ENCODE measurements at places on chromosomes 5 and 9. TPM values are rescaled to one million over a fixed set of nuclear protein-coding genes. Genes with fewer than 3 reads are reported as not detected.

The PHF24 gene
- total RNA-seq, result 0.09 TPM

The CDH9 gene
- total RNA-seq, result not detected

The ARHGEF39 gene
- 23.1 TPM for total RNA-seq

The MYOT gene
- not detected for total RNA-seq

All from activated CD4-positive, alpha-beta T cell treated with anti-CD3 and anti-CD28 coated beads for 36 hours (primary cell).